CD4-positive, alpha-beta memory T cell (primary cell): ENCODE measurements at places on chromosomes 2 and 18. TPM values are rescaled to one million over a fixed set of nuclear protein-coding genes. Genes with fewer than 3 reads are reported as not detected.

DNA sequence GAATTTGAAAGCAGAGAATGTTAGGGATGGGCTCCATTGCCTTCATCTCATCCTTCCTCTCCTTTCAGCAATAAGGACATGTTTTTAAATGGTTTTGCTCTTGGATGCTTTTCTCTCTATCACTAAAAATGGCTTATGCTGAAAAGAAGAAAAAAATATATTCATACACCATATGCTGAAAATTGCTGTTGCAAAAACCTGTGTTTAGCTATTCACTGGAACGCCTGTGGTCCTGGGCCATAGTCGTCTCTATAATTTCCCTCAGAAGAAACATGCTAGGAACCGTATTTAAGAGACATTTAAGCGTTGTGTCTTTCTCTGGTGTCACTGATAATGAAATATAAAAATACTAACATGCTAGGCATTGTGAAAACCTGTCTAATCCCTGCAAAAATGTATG, 324.9 kb downstream of the TSN start:
- DNase-seq, result no peak

The GALNT14 gene
- total RNA-seq, result 0.32 TPM

- no peak for DNase-seq
Measured at GRCh38 chr2:41926614-41927580, 120.9 kb upstream of the PKDCC start.

- DNase-seq, result peak; percentile 32
Measured at GRCh38 chr2:181742922-181743722, 62.8 kb upstream of the NEUROD1 start.

The ASXL3 gene
- total RNA-seq, result not detected

The ZCCHC2 gene
- total RNA-seq, result 52.2 TPM
